ENCODE measurements at places on chromosomes 7 and 10.

DNA sequence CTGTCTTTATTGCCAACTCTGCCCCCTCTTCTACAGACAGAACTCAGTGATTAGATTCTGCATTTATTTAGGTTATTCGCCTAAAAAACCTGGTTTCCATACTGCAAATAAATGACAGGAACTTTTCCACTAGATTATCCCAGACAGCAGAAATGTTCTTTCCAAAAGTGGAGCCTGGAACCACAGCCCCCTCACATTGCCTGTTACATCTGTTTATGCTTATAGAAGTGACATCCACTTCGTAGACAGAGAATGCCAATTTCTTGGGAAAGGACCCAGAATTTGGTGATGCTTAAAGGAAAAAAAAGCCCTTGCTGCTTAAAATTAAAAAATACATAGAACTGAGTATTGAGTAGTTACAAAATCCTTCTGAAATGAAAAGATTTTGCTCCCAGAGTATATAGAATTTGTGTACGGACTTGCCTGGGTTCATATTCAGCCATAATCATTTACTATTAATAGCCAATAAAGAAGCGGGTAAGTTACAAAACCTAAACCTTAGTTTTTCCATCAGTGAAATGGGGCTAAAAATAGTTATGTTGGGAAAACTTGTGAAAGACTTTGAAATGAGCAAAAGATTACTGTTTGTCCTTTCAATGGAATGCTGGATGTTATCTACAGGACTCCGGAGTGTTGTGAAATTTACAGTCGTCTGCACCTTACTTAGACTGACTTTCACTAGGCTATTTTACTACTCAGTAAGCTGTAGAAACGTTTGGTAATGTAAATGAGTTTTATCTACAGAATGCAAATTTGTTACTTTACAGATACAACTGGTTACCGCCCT lies 1.1 kb upstream of the PPP1R9A start:
- DNase-seq, result no peak

- no peak for DNase-seq
Measured at GRCh38 chr10:51086710-51087109, 12.4 kb downstream of the PRKG1 start.

DNA sequence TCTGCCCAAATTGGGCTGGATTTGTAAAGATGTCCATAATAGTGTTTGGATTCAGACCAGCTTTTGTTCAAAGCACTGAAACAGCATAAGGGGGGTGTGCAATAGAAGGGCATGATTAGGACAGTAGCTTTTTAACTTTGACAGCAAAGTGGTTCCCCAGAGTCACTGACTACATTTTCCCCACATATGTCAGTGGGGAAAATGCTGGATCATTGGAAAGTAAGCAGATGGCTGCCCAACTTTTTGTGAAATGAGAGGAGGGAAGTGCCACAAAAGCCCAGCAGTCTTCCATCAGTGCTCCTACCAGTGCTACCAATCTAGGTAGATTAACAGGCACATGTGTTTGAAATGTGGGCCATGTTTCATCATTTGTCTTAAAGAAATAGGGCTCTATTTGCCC lies 162.8 kb downstream of the FZD1 start:
- DNase-seq, result no peak

- DNase-seq, result no peak
Measured at GRCh38 chr10:11901833-11902475, 78.8 kb downstream of the PROSER2 start.

DNA sequence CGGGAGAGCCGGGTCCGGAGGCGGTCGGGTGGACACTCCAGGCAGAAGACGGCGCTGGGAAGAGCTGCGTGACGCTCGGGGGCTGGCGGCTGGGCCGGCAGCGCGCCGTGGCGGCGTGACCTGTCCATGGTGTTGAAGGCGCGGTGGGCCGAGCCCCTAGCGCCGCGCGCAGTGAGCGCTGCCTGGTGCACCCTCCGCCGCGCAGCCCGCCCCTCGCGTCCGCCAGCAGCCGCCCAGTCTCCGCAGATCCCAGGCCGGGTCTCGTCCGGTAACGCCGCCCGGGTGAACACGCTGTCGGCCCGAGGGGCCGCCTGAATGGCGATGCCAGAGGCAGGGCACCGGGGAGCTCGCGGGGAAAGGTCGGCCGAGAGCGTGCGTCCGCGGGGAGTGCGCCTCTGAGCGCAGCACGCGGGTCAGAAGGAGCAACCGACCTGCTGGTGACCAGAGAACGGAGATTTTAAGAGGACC lies 657 bp upstream of the TMEM178B start:
- peak; percentile 88 for DNase-seq

- DNase-seq, result no peak
Measured at GRCh38 chr10:114686013-114686412, 27.9 kb upstream of the ABLIM1 start.

GRCh38 chr7:100397315-100398081 lies 24.2 kb downstream of the PILRA start:
- no peak for DNase-seq

DNA sequence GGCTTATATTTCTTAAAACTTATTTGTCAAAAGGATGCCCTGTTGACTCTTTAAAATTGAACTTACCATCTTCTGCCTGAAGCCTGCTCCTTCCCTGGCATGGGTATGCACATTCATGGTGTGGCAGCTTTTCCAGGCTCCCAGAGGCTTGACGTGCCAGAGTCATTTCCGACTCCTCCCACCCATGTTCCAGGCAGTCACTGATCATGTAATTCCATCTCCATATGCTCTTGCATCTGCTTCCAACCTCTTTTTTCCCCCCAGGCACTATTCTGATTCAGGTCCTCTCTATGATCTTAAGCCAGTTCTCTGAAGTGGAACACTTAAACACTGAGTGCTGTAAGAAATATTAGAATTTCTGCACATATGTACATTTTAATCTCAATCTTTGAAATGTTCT lies 82.2 kb downstream of the CFAP58 start:
- no peak for DNase-seq

GRCh38 chr7:71601851-71602250 lies 469.9 kb downstream of the GALNT17 start:
- no peak for DNase-seq

DNA sequence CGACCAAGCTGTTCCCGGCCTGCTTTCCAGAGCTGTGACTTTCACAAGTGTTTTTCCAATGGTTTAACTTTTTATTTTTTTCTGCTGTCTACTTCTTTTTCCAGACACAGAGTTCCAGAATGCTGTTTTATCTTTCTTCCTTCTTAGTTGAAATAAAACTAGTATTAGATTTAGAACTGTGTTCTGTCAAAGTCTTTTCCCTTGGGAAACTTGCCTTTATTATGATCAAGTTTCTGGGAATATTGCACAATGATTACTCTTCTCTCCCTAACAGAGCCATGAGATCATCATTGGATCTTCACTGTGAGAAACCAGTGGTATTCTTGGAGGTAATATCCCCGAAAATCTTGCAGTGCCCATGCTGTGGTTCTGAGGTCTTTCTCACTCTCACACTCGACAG lies 104.9 kb upstream of the KCND2 start:
- DNase-seq, result no peak

GRCh38 chr10:3525832-3526449 lies 259.1 kb downstream of the KLF6 start:
- no peak for DNase-seq

DNA sequence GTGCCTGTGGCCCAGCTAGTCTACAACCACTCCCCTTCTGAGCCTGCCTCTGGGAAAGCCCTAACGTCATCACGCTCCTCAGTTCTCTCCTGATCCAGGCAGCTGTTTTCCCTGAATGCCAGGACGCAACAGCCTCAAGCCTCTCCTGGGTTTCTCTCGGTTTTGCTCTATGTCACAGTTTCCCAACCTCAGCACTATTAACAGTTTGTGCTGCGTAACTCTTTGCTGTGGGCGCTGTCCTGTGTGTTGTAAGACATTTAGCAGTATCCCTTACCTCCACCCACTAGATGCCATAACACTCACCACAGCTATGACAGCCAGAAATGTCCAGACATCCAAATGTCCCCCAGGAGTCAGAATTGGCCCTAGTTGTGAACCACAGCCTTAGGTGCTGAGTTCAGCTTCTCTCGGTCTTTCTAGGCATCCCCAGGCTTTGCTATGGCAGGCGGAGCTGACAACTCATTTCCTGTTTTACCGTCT lies 226.3 kb upstream of the NPVF start:
- DNase-seq, result no peak

DNA sequence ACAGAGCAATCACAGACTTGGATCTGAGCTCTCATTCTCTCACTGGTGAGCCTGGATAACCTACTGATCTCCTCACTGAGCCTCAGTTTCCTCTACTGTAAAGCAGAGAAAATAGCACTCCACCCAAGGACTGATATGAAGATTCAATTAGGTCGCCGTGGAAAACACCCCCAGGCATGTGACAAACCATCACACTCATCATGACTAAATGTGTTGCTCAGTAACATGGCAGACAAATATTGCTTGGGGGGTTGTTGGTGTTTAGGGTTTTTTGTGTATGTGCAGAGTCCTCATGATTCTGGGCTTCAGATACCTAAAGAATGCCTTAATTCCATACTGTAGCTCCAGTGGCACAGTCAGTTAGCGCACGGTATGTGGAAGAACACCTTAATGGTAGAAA lies 122.1 kb upstream of the TCF7L2 start:
- no peak for DNase-seq

DNA sequence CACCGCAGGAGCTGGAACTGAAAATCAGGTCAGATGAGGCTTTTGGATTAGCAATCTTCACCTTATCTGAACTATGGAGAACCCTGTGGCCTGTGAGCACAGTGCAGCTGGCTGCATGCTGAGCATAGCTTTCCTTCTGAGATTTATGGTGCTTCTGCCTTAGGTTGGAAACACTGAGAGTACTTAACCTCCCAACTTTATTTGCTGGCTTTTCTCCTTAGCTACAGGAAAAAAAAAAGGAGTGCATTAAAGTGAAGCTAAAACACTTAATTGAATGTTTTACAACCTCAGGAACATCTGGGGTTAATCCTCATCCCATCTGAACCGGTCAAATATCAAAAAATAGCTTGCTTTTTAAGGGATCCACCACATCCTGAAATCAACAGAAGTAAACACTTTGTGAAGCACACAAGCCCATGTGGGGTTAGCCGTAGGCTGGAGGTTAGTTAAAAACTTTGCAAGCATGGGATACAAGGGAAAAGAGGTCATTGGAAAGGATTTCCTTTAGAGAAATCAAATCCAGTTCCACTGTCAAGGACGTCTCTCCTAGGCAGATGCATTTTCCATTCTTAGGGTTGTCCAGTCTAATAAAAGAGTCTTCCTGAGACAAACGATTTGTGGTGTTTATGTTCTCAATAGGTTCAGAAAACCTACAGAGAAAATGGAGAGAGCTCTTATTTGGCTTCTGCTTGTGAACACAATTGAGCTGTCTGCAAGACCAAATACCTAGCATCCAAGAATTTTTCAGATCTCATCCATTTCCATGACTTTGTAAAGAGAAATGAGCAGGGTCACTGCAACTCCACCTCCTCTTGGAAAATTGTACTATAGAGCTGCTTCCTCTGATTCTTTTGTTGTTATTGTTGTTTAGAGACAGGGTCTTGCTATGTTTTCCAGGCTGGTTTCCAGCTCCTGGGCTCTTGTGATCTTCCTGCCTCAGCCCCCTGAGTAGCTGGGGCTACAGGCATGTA lies 470.4 kb upstream of the IGFBP3 start:
- DNase-seq, result no peak

DNA sequence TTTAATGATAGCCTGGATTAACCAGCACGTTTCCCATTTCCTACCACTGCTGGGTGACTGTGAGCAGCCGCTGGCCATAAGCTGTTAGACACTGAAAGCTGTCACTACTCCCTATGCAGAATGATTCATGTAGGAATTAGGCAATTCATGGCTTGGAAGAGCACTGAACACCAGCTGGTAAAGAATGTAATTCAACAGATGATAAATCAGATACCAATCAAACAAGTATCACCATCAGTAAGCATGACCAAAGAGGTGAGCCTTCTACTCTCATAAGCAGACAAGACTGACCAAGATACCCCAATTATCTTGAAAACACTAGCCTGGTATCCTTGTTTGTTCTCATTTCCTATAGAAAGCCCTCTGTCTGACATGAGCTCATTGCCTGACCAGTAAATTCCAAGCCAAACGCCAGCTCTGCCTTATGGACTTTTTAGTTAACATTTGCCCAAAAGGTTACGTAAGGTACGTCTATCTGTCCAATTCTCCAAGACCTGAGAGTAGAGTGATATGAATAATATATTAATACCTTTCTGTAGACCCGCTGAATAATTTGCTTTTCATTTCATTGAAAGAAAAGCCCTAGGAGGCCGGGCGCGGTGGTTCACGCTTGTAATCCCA lies 127.7 kb downstream of the ELMO1 start:
- no peak for DNase-seq

- no peak for DNase-seq
Measured at GRCh38 chr10:28728366-28728765, 51.0 kb downstream of the BAMBI start.

GRCh38 chr10:119438717-119439116 lies 103.8 kb downstream of the RGS10 start:
- no peak for DNase-seq

DNA sequence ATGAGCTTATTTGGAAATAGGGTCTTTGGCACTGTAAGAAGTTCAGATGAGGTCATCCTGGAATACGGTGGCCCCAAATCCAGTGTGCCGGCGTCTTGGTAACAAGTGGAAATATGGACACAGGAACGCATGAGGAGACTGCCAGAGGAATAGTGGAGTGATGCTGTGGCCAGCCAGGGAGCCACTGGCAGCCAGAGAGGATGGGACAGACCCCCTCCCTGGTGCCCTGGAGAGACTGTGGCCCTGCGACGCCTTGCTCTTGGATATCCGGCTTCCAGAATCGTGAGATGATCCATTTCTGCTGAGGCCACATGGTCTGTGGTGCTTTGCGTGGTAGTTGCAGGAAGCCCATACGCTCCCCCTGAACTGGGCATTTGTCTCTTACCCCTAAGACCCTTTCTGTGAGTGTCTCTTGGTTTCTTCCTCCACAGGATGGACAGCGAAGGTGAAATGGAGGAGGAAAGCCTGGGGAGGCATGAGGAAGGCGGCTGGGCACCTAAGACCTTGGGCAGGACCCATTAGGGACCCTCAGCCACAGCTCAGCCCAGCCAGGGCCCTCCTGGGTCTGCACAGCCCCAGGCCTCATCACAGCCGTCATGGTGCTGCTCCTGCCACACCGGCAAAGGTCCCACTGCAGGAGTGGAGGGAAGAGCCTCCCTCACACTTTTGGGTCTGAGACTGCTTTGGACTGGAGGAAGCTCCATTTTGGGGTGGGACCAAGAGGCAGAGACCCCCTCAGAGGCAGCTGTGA lies 53.6 kb downstream of the INSIG1 start:
- DNase-seq, result no peak

DNA sequence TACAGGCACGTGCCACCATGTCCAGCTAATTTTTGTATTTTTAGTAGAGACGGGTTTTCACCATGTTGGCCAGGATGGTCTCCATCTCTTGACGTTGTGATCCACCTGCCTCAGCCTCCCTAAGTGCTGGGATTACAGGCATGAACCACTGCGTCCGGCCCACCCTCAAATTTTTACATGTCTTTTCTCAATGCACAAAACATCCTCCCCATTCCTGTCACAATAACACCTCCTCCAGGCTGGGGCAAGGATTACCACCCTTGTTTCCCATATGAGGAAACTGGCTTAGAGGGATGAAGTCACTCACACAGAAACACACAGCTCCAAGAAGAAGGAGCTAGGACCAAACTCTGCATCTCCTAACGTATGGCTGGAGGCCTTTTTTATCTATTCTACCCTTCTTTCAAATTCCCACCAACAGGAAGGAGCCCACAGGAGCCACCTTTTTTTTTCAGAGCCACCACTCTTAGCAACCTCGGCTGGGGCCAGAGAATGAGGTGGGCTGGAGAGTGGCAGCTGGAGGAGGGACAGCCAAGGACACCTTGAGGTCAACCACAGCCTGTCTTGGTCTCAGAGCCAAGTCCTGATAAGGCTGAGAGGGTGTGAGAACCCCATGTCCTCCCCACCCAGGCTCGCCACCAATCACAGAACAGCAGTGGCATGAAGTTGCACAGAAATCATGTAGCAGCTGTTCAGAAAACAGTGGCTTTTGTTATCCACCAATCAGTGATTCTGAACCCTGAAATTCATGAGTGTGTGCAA lies 113.1 kb upstream of the PDLIM1 start:
- no peak for DNase-seq
